ENCODE measurements at places on chromosomes 6 and 20.
A peak's percentile ranks its signal among the peaks of the same experiment; 100 is the strongest.

DNA sequence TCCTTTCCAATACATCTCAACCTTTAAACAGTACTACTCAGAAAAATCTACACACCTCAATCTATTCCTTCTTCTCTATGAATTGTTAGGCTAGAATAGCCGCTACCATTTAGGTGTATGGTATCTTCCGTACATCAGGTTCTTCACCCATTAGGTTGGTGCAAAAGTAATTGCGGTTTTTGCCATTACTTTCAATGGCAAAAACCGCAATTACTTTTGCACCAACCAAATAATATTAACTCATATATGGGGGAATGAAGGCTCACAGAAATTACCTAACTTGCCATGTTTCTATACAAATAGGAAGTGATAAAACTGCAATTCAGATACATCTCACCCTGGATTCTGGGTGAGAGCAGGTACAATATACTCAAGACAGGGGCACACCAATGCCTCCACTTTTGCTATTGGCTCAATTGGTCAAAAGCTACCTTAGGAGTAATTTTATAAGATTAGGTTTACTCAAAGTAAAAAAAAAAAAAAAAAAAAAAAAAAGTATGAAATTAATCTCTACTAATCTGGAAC, 37.7 kb upstream of the ARHGAP18 start:
- no peak for DNase-seq

DNA sequence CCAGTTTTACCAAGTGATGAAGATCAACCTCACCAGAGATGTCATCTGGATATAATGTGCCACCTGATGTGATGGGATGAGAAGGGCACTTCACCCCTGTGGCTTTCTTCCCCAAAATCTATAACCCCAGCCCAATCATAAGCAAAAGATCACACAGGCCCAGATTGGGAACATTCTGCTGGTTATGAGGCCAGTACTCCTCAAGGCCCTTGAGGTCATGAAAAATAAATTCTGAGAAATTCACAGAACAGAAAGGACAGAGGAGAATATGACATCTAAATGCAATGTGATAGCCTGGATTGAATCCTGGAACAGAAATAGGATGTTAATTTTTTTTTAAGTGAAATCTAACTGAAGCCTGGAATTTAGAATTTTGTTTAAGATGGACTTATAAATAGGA, 243.5 kb downstream of the CBLN4 start:
- no peak for DNase-seq

DNA sequence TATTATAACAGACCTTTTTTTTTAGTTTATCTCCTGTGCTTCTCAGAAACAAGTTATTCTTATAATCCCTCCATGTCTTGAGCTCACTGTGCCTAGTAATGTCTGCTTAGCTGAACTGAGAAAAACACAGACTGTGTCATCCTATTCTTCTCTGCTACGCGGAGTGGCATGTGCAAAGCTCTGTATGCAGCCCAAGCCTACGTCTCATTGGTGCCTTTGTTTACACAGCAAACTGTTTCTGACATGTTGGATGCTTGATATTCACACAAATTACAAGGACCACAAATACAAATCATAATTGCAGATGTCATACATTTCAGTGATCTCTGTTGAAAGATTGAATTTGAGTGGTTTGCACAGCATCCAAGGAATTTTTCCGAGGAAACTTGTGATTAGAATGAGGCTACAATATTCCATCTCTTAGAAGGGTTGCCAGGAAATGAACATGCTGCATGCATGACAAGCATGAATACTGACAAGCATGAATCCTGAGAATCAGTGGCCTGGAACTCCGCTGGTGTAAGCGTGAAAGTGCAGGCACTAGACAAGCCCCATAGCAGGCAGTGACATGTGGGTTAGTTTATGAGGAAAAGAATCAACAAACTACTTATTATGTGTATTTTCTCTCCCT, 128.4 kb upstream of the SGK1 start:
- DNase-seq, result no peak

DNA sequence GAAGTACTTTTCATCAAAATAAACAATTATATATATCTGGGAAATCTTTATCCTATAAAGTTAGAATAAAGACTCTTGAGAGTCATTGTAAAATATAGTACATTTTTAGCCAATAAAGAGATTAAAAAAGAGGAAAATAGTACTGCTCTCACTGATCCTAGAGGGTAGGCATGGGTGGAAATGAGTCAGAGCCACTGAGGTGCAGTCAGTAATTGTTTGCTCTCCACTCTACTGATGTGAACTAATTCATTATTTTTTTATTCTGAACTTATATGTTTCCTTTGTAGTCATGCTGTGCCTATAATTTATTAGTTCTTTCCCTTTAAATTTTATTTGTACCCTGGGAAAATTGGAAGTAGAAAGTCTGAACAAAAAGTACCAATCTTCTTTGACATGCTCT, 1359.4 kb upstream of the GJE1 start:
- DNase-seq, result no peak

DNA sequence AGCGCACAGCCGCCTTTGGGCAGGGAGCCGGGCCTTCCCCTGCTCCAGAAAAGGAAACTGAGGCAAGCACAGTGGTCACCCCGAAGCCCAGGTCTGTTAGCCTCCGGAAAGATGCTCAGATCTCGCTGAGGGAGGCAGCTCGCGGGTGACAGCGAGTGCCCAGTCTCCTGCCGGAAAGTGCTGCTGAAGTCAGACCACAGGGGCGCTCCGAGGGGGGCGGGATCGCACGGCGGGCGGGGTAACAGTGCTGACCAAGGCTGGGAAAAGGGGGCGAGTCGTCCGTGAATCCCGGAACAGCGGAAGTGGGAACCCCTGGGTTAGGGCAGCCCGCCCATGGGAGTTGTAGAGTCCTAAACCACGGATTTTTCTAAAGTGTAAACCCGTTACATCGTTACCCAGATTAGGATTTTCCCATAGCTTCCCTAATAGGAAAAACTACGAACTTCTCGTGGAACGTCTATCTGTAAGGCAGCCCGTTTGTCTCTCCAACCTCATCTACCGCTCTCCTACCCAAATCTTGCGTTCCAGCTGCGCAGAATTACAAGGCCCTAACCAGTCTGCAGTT, 504 bp downstream of the VPS16 start:
- peak; percentile 26 for DNase-seq

DNA sequence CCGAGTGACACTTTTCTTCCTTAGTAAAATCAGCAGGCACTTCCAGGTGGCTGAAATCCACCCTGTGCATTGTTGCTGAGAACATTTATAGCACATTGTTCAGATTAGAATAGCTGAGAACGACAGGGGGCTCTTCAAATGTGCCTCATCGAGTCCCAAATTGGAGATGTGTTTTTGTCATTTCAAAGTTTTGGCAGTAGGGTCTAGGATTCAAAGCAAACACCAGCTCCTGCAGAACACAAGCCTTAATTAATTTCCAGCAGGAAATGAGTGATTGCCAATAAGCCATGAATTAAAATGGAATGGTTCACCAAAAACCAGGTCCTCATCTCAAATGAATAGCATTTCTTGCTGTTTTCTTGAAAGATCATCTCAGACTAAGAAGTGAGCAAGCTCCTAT, 171.6 kb downstream of the PLCB1 start:
- DNase-seq, result no peak

GRCh38 chr6:132612449-132613108, 11.5 kb downstream of the TAAR2 start:
- no peak for DNase-seq

DNA sequence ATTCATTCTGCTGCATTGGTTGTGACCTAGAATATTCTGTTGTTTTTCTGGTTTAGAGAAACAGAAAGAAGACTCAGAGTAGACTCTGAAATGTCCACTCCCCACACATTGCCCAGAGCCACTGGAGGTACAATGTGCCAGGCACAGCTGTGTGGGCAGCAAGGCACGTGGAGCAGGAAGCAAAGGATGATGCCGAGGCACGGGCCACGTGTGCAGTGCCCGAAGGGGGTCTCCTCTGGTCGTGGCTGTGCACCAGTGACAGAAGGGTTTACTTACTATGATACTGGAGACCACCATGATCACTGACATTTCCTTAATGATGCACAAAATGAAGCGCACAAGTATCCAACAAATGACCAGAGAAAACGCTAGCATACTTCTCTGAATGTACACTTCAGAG, 488.9 kb downstream of the PRKN start:
- DNase-seq, result no peak

Measured in effector CD4-positive, alpha-beta T cell (primary cell).